Lung microvascular endothelial cell (primary cell): ENCODE measurements at places on chromosomes 2 and 18. TPM values are rescaled to one million over a fixed set of nuclear protein-coding genes. Genes with fewer than 3 reads are reported as not detected.

The HTR2B gene
- total RNA-seq: 2.0 and 3.0 TPM in 2 replicates

The LOXHD1 gene
- not detected in 2 replicates for total RNA-seq

The STPG4 gene
- 0.20 TPM in 1 of 2 replicates, not detected in the other for total RNA-seq

The OTOS gene
- not detected in 2 replicates for total RNA-seq

The MRPL33 gene
- 71.5 and 72.8 TPM in 2 replicates for total RNA-seq

The CABYR gene
- 0.60 and 0.65 TPM in 2 replicates for total RNA-seq

The AQP12B gene
- total RNA-seq: not detected in 2 replicates

The PREB gene
- 24.2 and 36.7 TPM in 2 replicates for total RNA-seq

The FNDC4 gene
- total RNA-seq: 8.3 and 10.9 TPM in 2 replicates

The GLS gene
- 105 and 231 TPM in 2 replicates for total RNA-seq
